Jurkat, Clone E6-1 (cell line): ENCODE measurements at places on chromosomes 16 and 17.

GRCh38 chr17:42341568-42341967 is 46.7 kb downstream of the STAT3 start:
- no peak for DNase-seq

GRCh38 chr17:39939588-39940419 is 12.3 kb downstream of the LRRC3C start:
- peak; percentile 64 for DNase-seq

GRCh38 chr17:16928406-16929034 is 43.4 kb downstream of the TNFRSF13B start:
- no peak for DNase-seq

GRCh38 chr17:74206332-74206818 is 2.9 kb downstream of the RPL38 start:
- no peak for DNase-seq

- DNase-seq = no peak
Measured at GRCh38 chr16:58655215-58655596, 25.6 kb upstream of the CNOT1 start.

GRCh38 chr17:72297326-72298115 is 176.7 kb downstream of the SOX9 start:
- DNase-seq = no peak

GRCh38 chr16:47461598-47462266 is 601 bp downstream of the PHKB start:
- DNase-seq = peak; percentile 47

DNA sequence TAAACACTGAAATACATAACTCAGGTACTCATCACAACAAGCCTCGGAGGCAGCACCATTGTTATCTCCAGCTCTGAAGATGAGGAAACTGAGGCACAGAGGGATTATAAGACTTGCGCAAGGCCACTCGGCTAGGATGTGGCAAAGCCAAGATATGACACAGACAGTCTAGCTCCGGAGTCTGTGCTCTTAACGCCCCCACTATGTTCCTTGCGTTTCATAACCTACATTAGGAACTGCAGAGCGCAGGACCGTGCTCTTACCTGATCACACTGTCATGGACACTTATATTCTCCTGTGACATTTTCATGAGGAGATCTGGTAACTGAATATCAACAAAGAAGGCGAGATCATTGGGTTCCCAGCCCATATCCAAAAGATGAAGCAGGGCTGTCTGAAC is 85.1 kb downstream of the ZZEF1 start:
- no peak for DNase-seq

- no peak for DNase-seq
Measured at GRCh38 chr16:50467943-50468748, 80.0 kb upstream of the NKD1 start.

DNA sequence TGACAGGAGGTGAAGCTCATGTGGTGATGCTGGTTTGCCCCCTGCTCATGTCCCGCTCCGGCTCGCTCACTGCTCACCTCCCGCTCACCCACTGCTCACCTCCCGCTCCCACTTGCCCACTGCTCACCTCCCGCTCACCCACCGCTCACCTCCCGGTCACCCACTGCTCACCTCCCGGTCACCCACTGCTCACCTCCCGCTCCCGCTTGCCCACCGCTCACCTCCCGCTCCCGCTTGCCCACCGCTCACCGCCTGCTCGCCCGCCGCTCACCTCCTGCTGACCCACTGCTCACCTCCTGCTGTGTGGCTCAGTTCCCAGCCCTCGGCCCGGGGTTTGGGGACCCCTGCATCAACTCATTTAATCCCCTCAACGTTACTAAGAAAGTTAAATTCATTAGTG is 39.1 kb upstream of the SHISA9 start:
- DNase-seq = no peak

DNA sequence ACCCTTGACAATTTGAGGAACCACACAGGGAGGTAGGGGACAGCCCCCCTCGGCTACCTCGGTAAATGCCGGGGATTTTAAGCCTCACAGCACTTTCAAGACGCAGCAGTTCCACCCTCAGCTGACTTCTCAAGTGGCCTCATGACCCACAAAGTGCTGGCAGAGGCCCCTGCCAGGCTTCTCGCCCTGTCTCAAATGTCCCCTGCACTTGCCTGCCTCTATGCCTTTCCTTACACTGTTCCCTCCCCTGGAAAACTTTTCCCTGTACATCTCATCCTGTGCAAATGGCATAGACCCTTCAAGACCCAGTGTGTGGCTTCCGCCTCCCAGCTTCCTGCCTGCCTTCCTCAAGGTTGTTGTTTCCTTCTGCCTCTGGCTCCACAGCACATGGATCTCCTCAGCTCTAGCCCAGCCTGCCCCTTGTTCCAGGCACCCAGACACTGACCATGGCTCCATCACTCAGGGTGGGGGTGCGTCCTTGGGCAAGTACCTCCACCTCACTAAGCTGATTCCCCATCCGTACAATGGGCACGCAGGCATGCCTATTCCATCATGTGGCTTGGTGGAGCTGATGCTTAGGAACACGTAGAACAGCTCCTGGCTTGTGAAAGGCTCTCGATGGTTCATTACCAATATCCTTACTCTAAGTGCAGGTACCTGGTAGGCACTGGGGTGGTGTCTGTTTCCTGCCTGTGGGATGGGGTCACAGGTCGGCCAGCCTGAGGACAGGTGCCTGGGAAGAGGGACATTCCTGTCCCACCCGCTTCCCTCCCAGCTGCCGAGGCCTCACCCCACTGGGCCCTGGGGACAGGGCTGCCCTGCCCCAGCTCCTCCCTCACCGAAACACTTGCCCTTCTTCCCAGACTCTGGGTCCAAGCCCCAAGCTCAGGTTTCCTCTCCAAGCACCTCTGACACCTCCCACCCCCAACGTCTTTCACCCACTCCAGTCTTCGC is 24.0 kb downstream of the MMP15 start:
- no peak for DNase-seq

GRCh38 chr17:60047590-60047989 is 31.1 kb downstream of the HEATR6 start:
- no peak for DNase-seq

GRCh38 chr16:78392585-78393195 is 293.2 kb downstream of the WWOX start:
- DNase-seq = no peak

DNA sequence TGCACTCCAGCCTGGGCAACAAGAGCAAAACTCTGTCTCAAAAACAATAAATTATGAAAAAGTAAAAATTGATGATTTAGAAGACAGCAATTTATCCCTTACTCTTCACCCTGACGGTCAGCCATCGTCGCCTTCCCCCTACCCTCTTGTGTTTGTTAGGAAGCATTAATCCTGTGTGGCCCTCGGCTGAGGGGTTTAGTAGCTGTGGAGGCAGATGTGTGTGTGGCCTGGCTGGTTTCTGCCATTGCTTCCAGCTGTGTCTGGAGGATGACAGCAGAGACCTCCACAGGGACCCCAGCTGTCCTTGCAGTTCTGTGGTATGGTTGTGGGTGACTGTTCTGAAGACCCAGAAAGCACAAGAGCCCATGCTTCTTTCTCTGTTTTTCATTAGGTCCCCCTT is 25.9 kb downstream of the DBNDD1 start:
- no peak for DNase-seq
